ENCODE measurements at places on chromosomes 3 and 15.

DNA sequence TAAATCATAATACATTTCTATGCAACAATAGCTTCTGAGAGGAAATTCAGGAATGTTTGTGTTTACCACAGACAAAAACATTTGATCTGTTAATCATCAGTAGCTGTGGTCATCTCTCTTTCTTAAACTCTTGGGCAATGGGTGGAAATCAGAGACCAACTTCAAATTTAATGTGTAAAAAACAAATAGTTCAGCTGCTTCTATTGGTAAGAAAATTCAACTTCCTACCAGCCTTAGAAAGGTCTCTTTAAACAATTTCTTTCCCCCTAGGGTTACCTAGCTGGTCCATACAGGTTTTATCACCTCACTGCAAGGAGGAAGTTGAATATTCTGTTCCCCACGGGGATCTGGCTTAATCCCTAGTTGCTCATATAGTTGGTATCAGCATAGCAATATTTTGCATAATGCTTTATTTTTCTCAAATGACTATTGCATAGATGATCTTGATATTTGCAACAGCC, 20.3 kb upstream of the PPP4R2 start:
- no peak for DNase-seq

DNA sequence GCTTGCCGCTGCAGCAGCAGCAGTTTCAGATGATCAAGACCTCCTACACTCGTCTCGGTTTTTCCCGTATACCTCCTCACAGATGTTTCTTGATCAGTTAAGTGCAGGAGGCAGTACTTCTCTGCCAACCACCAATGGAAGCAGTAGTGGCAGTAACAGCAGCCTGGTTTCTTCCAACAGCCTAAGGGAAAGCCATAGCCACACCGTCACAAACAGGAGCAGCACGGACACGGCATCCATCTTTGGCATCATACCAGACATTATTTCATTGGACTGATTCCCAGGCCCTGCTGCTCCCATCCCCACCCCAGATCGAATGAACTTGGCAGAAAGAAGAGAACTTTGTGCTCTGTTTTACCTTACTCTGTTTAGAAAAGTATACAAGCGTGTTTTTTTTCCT, 17.6 kb downstream of the CALML4 start:
- DNase-seq: no peak

- DNase-seq: no peak
Observed at GRCh38 chr3:127113571-127113891, 79.4 kb upstream of the PRR23E start.

DNA sequence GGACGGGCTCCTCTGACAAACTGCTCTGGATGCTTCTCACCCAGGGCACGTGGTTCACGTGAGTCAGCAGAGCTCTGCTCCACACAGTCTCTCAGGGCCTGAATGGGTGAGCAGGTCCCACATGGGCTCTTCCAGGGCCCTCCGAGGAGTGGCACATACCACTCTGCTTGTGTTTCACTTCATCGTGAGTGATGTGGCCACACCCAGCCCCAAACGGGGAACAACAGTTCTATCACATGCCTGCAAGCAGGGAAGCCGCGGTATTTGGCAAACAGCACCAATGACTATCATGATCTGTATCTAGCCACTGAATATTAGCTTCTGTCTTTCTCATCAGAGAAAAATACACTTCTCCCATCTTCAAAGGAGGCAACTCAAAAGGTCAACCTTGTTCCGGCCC, 352.8 kb downstream of the GABRG3 start:
- DNase-seq: no peak

DNA sequence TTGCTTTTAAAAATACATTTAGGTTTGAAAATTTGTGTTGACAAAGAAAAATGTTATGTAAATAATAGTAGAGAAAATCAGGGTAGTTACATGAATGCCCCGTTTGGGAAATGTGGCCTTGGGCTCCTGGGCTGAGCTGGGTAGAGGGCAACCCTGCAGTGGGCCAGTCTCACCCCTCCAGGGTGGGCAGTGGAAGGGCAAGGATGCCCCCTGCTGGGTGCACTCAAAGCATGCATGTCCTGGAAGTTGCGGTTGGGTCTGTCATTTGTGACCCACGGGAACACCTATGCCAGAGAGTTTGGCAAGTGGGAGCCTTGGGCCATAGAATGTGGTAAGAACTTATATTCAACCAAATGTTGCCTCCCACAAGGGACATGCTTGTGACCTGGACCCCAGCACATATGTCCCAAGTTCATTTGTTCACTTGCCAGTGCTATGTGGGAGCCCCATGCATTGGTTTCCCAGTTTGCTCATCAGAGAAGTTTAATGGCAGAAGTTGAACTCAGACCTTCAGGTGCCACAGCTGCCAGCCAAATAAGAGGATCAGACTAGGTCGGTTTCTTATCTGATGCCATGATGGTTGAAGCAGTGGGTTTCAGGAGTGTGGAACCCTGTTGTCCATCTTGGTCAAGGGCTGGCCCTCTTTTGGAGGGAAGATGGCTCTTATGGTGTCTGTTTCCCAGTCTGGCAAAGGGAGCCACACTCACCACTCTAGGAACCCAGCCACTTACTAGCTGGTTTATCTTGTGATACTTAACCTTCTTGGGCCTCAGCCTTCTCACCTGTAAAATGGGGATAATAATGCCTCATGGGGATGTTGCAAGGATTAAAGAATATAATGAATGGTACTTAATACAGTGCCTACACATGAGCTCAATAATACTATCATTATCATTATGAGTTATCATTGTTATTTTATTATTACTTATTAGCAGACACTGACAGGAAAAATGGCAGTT, 2.5 kb upstream of the PLCB2 start:
- DNase-seq: peak; percentile 36

DNA sequence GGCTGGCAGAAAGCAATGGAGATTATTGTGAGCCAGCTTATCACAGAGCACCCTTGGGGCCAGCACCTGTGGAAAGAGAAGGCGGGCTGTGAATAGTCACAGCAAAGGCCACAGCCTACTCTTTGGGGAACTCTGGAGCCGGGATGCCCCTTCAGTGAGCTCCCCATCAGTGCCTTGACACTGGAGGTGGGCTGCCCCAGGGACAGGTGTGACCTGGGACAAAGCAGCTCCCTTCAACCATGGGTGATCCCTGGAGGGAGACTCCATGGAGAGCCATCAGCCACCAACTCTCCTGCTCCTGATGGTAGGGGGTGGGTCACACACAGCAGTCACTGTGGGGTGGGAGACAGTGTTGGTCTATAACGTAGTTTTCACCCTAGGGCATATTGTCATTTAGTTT, 5.8 kb downstream of the TTC21A start:
- no peak for DNase-seq

GRCh38 chr15:50181201-50181968, 611 bp upstream of the SLC27A2 start:
- no peak for DNase-seq

DNA sequence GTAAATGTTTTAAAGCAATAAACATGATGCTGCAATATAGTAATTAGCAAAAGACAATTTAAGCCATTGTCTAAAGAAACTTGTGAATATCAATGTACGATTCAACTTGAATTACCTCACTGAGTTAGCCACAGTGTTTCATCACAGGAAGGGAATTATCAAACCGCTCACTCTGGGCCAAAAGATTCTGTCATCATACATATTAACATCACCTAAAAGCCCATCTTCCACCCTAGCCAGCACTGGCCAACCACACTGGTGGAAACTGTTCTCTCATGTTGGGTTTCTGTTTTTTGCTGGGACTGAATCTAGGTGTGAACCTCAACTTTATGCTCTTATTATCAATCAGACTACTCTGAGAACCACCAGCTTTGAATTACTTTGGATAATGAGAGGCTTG, 497.7 kb upstream of the THBS1 start:
- no peak for DNase-seq

- DNase-seq: no peak
Observed at GRCh38 chr3:153547970-153548369, 385.9 kb downstream of the RAP2B start.

GRCh38 chr15:83282776-83283137, 1.7 kb downstream of the BNC1 start:
- DNase-seq: no peak

- no peak for DNase-seq
Observed at GRCh38 chr3:14477311-14477935, 62.7 kb downstream of the GRIP2 start.

GRCh38 chr15:95816591-95816990, 513.9 kb upstream of the NR2F2 start:
- no peak for DNase-seq

GRCh38 chr15:64349375-64349774, 6.6 kb downstream of the CSNK1G1 start:
- DNase-seq: no peak

DNA sequence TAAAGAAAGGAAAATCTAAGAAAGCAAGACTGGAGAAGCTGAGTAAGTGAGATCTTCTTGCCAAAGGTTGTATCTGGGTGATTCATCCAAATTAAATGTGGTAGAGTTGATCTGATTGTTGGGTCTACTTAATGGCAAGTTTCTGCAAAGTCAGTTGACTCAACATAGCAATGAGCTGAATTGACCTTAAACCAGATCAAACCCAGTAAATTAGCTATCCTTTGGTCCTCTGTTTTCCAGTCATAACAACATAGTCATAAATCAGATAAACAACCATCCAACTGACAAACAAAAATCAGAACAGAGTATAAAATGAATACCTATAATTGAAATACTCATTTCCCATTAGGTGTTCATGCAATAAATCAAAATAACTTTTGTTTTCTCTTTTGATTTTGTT, 142.6 kb upstream of the CFAP20DC start:
- DNase-seq: no peak

DNA sequence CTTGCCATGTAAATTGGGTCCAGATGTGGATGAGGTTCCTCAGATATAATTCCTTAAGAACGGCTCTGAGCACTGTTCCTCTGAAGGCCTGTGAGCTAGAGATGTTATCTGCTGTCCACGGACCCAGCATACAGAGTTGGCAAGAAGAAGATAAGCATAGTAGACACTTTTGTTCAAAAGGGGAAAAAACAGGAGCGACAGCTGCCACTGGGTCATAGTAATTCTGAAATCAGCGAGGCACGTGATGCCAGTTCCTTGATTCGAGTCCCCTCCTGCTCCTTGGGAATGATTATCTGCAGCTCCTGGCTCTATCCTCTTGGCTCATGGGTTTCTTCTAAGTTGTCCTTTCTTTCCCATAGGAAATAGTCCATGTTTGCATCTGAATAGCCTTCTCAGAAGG, 2.5 kb upstream of the RAB7A start:
- no peak for DNase-seq

GRCh38 chr3:194112120-194113106, 23.5 kb upstream of the HES1 start:
- DNase-seq: no peak

DNA sequence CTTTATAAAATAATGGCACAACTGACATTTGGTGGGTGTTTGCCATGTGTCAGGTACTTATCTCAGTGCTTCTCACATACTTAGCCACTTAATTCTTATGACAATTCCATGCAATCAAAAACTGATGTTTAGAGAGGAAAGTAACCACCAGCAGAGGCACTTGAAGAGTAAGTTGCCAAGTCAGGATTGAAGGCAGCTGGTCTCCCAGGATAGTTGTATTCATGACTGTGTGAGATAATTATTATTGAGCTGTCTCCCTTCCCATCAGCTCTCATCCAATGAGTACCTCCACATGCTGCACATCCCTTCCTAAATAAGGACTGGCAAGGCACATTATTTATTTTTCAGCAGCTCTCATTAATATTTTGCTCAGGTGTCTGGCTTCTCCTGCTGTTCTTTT, 4.8 kb downstream of the VEPH1 start:
- no peak for DNase-seq

Data from T-helper 17 cell (primary cell).